ENCODE measurements at places on chromosomes 6 and 20. TPM values are rescaled to one million over a fixed set of nuclear protein-coding genes. Genes with fewer than 3 reads are reported as not detected.

GRCh38 chr6:136144251-136145023 is 105.7 kb downstream of the MTFR2 start:
- no peak for DNase-seq

OOEP gene
- not detected for total RNA-seq

DNA sequence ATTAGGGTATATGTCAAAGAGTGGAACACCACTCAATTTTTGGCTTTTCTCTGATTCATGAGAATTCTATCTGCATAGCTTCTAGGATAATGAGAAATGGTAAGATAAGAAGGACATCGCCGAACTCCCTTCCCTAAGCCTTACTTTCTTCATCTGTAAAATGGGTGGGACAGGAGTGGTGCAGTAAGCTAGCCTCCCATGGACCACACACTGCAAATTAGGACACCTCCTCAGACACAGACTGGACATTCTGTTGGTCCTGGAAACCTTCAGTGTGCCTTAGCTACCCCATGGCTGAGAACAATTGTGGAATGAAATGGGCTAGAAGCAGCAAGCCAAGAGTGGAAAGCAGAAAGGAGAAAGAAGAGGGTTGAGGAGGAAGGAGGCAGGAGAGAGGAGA is 89.6 kb downstream of the BMP7 start:
- DNase-seq, result no peak

GRCh38 chr6:44339763-44340625 is 2.5 kb upstream of the SPATS1 start:
- no peak for DNase-seq

- no peak for DNase-seq
Observed at GRCh38 chr6:11769811-11770545, 8.6 kb downstream of the ADTRP start.
